ENCODE measurements at places on chromosomes 5 and 9.
A peak's percentile ranks its signal among the peaks of the same experiment; 100 is the strongest.

DNA sequence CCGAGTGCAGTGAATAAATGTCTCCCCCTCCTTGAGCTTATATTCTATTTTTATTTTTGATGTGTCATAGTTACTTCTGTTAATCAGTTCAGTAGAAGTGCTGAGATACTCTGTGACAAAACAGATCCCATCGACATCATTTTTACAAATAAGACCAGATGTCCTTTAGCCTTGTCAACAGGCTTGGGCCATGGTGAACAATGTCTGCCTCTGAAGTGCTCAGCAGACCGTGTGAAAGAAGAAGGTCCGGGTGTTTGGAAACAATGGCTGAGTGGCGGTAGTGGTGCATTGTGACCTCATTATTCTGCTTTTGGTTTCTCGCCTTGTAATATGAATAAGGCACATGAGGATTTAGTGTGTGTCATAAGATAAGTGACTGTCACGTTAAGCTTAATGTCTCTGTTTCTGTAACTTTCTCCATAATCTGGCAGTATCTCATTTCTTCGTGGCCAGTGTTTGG, 71.2 kb downstream of the SYK start:
- DNase-seq: no peak

- no peak for DNase-seq
Observed at GRCh38 chr5:125612181-125612721, 811.0 kb upstream of the GRAMD2B start.

- no peak for DNase-seq
Observed at GRCh38 chr9:125544988-125545651, 161.9 kb downstream of the MAPKAP1 start.

- peak; percentile 79 for DNase-seq
Observed at GRCh38 chr5:172646716-172647285, 5.7 kb downstream of the NEURL1B start.

DNA sequence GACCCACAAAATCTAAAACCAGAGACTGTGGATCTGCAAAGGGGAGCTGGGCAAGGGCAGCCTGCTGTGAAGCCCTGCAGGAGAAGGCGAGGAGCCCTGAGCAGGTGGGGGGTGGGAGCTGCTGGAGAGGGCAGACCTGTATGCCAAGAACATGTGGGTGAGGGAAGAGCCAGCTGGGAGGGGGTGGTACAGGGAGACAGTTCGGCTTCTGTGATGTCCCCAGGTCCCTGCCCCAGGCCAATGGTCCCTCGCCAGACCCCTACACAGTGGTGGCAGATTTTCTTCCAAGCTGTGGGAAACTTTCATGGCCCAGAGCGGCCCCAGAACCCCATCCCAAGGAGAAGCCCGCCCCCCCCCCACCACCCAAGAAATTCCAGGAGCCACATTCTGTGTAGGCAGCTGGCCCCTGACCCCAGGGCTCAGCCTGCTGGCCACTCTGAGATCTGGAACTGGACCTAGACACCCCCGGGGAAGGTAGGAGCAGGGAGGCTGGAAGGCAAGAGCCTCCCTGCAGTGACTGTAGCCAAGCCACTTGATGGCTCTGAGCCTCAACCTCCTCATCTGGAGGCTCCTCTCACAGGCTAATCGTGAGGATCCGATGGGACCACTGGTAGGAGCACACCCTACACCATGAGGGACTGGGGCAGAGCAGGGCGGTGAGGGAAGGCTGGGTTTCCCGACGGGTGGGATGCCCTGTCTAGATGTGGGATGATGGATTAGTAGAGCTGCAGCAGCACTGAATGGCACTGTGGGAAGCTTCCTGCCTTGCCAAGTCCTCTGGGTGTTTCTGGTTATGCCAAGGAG, 22.6 kb upstream of the CSF1R start:
- DNase-seq: peak; percentile 67

DNA sequence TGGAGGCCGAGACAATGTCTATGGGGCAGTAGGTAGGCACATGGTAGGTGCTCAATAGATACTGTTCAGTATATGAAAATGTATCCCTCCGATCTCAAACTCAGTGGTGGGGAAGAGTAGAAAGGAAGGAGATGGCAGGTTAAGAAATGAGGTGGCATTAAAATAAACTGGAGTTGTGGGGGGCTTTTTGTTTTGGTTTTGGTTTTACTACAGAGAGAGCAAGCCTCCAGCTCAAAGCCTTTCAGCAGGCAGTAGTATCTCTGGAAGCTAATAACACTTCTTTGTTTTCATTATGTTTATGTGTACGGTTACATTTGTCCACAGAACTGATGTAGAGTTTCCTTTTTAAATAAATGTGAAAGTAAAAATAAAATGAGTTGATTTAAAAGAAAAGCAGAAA, 8.6 kb downstream of the MFAP3 start:
- no peak for DNase-seq

- no peak for DNase-seq
Observed at GRCh38 chr5:71834601-71835000, 115.5 kb downstream of the CARTPT start.

- DNase-seq: no peak
Observed at GRCh38 chr5:160649304-160649703, 202.7 kb downstream of the ATP10B start.

DNA sequence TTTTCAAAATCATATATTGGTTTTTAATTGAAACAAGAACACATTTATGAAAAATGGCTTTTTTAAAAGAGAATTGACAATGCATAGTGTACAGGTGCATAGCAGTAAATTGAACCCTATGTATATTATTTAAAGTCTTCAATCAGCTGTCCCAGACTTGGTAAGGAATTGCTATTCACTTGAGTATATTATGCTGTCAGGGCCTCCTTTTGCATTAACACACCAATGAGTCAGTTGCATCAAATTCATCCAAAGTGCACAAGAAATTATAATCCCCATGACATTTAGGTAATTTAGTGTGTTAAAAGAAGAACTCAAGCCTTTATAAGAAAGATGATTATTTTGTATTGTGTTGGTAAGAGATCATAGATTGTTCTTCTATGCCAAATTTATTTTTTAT, 748.8 kb upstream of the RIOK2 start:
- no peak for DNase-seq
